Diencephalon (tissue), 1 donor: ENCODE measurements at places on chromosomes 13 and 19. TPM values are rescaled to one million over a fixed set of nuclear protein-coding genes. Genes with fewer than 3 reads are reported as not detected.

Gene KCTD12
- 111 TPM for total RNA-seq

Gene SERPINE3
- 0.23 TPM for total RNA-seq

Gene SPATA13
- total RNA-seq, result 50.1 TPM

Gene MRPL34
- 16.8 TPM for total RNA-seq

Gene FUT2
- total RNA-seq, result 0.46 TPM

Gene SIGLECL1
- total RNA-seq, result not detected

Gene ZNF558
- total RNA-seq, result 42.9 TPM

Gene KLK8
- total RNA-seq, result not detected

Gene KIR2DL3
- total RNA-seq, result not detected
